ENCODE measurements at places on chromosomes 6 and 20. TPM values are rescaled to one million over a fixed set of nuclear protein-coding genes. Genes with fewer than 3 reads are reported as not detected.

The RSPH3 gene
- 5.5 TPM for total RNA-seq

The GPSM3 gene
- 0.79 TPM for total RNA-seq

The KIF3B gene
- total RNA-seq: 11.1 TPM

GRCh38 chr20:37314617-37315016, 25.2 kb downstream of the MANBAL start:
- no peak for DNase-seq

GRCh38 chr6:87900160-87900698, 147.4 kb upstream of the SPACA1 start:
- no peak for DNase-seq

DNA sequence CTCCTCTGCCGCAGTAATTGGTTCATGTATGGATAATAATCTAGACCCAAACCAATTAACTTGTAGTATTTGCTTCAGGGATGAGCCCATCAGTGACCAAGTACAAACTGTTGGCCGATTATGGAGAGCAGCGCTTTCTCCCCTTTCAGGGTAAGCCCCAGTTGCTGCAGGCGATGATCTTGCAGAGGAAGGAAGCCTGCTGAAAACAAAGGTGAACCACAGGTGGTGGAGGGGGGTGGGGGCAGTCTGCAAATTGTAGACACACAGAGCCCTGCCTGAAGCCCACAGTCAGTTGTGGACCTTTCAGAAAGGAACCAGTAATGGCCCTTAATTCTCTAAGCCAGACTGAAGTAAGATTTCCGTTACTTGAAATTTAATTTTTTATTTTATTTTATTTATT, 167.9 kb upstream of the JARID2 start:
- no peak for DNase-seq

DNA sequence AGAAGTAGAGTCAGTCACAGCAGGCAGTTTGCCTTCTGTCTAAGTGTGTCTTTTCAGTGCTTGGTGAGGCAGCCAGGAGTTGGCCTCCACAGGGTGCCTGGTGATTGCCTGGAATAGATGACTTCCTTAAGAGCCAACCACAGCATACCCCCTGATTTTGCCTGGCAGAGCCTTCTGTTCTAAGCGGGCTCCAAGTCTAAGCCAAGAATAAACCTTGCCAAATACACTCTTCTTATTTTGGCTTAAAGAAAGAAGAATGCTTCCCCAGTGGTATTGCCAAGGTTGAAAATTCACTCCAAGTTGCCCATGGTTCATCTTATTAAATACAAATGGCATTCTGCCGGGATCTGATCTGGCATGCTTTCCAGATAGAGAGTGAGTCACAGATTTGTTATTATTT, 1424.8 kb upstream of the EYS start:
- no peak for DNase-seq

DNA sequence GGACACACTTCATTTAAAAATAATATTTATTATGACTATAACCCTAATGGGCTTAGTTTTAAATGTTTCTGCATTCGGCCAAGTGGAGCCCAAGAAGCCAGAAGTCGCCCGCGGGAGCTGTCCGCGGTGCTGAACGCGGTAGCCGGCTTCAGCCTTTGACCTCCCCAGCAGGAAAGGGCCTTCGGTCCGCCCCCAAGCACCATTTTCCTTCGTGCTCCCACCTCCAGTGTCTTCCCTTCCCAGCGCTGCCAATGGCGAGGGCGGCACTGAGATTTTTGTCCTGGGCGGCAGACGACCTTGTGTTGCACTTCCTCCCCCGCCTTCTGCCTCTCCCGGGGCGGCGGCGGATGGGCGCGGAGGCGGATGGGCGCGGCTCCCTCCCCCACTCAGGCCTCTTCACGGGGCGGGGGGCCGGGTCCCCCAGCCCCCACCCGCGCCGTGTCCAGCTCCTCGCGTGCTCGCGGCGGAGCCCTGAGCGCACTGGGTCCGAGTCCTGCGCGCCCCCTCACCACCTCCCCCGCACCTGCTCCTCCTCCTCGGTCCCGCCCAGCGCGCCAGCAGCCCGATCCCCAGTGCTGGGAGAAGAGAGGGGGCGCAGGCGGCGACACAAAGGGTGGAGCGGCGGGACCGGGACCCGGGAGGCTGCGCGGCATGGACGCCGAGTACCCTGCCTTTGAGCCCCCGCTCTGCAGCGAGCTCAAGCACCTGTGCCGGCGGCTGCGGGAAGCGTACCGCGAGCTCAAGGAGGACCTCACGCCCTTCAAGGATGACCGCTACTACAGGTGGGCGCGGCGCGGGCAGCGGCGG, 23.6 kb upstream of the TMEM181 start:
- DNase-seq: peak; percentile 47

- DNase-seq: peak; percentile 51
Observed at GRCh38 chr6:84575264-84575663, 189.1 kb downstream of the TBX18 start.

DNA sequence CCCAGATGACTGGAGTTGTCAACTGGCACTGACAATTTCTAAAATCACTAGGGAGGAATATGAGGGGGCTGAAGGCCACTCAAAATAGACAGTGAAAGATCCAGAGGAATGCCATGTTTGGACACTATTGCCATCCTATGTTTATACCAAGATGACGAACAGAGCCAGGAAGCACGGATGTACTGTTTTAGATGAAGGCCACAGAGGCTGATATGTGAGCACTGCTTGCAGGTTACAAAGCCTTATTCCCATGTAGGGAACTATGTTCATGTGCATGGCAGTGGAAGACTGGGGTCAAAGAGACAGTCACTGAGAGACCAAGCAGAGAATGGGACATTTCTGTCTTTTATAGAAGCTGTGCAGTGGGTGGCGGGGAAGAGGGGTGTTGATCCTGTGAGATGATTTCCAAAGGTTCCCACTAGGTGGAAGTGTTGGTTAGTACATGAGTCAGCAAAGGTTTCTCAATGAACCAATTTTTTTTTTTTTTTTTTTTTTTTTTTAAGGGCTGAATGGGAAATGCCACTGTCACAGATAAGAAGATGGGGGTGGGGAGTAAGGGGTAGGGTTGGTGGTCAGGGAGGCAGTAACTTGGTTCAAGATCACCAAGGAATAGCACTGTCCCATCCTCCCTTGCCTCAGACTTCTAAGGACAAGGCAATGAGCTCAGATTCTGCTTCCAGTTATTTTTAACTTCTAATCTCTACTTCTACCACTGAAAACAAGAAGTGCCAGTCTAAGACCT, 46.7 kb upstream of the MOCS1 start:
- peak; percentile 55 for DNase-seq

- DNase-seq: no peak
Observed at GRCh38 chr6:57305761-57306160, 11.7 kb upstream of the PRIM2 start.

- DNase-seq: peak; percentile 1
Observed at GRCh38 chr6:156068881-156069280, 613.2 kb upstream of the NOX3 start.

DNA sequence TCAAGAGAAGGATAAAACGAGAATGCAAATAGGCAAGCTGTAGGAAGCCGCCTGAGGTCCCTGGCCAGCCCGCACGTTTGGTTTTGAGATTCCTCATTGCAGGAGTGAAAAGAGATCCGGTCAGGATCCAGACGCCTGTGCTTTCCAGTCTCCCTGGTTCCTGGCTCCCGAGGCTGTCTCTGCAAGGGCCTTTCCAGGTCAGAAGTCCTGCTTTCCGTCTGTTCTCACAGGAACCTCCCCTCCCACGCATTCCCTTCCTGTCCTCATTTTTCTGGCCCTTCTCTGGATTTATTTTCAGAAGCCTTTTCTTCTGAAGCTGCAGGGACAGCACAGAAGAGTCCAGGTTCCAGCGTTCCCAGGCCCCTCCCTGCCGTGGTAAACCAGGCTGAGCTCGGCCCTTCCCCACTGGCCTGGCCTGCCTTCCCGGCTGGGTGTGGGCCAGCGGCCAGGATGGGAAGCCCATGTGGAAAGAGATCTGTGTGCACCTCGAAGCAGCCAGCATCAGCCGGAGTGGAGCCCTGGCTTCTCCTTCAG, 54.0 kb downstream of the TMEM242 start:
- DNase-seq: no peak

- peak; percentile 45 for DNase-seq
Observed at GRCh38 chr20:13271977-13272975, 51.2 kb downstream of the ISM1 start.

GRCh38 chr6:94464018-94464510, 1044.7 kb upstream of the EPHA7 start:
- no peak for DNase-seq

GRCh38 chr6:142854589-142855488, 90.1 kb downstream of the HIVEP2 start:
- DNase-seq: no peak

DNA sequence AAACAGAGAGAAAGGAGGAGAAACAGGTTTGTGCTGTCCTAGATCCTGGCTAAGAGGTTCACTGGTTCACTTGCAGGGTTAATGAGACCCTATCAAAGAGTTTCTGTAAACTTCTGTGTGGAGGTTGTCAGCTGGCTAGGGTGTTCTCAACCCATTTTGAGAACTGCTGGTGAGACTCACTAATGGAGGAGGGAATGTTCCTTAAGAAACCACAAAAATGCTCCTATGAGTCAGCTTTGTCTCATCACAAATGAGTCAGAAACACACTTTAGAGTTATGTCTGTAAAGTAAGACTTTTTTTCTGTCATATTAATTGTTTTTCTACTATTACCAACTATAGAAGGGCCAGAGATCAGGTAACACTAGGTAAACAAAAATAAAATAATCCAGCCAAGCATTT, 884.4 kb downstream of the PHF3 start:
- DNase-seq: peak; percentile 98
